Peyer's patch (tissue), 4 donors: ENCODE measurements at places on chromosomes 11 and 22. TPM values are rescaled to one million over a fixed set of nuclear protein-coding genes. Genes with fewer than 3 reads are reported as not detected.
A peak's percentile ranks its signal among the peaks of the same experiment; 100 is the strongest.

DNA sequence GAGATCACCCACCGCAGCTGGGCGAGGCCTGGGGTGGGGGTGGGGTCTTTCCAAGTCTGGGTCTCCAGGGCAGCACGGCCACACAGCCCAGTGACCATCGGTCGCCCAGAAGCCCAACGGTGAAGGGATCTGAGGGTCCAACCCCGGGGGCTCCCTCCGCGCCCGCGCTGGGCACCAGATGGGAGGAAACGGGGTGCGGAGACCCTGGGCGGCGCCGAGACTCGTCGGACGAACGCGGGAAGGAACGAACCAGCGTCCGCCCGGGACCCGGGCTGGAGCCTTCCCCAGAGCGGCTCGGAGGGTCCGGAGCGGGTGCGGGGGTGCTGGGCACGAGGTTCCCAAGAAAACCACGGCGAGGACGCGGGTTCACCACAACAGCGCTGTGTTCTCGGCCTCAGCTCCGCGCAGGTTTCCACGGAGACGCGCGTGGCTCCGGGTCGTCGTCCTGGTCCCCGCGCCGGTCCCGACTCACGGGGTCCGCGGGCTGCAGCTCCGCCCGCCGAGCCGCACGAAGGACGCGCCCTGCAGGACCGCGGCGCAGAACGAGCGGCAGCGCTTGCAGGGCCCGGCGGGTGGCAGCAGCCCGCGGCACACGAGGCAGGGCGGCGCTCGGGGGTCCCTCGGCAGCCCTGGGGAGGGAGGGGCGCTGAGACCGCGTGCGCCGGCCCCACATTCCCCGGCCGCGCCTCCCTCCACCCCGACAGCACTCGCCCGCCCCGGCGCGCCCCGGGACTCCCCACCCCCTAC is 2.3 kb upstream of the IL17REL start:
- H3K27me3 ChIP-seq = peaks cover 4% of the 10 kb centered on the region
- peaks cover 43% of the 10 kb centered on the region for H3K4me1 ChIP-seq
- H3K4me3 ChIP-seq = no peak overlapping the region
- H3K27ac ChIP-seq = no peak overlapping the region
- DNase-seq = peak; percentile 41
- no peaks in the 10 kb centered on the region for H3K36me3 ChIP-seq

TMEM109 gene
- total RNA-seq = 26.3 TPM

- no peaks in the 10 kb centered on the region for H3K27me3 ChIP-seq
- H3K36me3 ChIP-seq = no peaks in the 10 kb centered on the region
- H3K4me1 ChIP-seq = no peaks in the 10 kb centered on the region
- DNase-seq = peak; percentile 63
These were observed at the start of gene CADM1 for GRCh38 chr11:115504276-115505158. Gene CADM1, minus strand, starts transcription at chr11:115504415.

DNA sequence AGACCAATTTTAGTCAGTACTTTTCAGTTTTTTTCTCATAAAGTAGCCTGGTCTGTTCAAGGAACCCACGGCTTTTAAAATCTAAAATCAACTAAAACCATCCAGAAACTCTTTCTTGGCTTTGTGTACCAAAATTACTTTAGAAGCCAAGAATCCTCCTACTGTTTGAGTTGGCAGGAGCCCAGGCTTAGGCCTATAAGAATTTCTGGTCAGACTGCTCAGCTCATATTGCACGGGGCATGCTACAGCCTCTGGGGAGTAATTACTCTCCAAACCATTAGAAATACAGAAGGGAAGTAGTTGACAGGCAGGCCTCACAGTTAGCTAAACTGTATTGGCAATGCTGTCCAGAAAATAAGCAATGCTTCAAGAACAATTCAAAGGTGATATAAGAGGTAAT is 1862.9 kb upstream of the RAG2 start:
- no peaks in the 10 kb centered on the region for H3K4me1 ChIP-seq
- no peak for DNase-seq
- H3K4me3 ChIP-seq = no peak overlapping the region
- H3K27ac ChIP-seq = no peak overlapping the region

- DNase-seq = no peak
- H3K4me3 ChIP-seq = no peak overlapping the region
- no peaks in the 10 kb centered on the region for H3K4me1 ChIP-seq
- H3K36me3 ChIP-seq = no peaks in the 10 kb centered on the region
- H3K27ac ChIP-seq = no peak overlapping the region
These were observed 120.2 kb upstream of the SNX19 start for GRCh38 chr11:131036514-131036913.

- H3K27me3 ChIP-seq = no peaks in the 10 kb centered on the region
- no peaks in the 10 kb centered on the region for H3K4me1 ChIP-seq
- no peak overlapping the region for H3K27ac ChIP-seq
- H3K36me3 ChIP-seq = no peaks in the 10 kb centered on the region
These were observed 11.8 kb downstream of the PRAME start for GRCh38 chr22:22547226-22547625.

DNA sequence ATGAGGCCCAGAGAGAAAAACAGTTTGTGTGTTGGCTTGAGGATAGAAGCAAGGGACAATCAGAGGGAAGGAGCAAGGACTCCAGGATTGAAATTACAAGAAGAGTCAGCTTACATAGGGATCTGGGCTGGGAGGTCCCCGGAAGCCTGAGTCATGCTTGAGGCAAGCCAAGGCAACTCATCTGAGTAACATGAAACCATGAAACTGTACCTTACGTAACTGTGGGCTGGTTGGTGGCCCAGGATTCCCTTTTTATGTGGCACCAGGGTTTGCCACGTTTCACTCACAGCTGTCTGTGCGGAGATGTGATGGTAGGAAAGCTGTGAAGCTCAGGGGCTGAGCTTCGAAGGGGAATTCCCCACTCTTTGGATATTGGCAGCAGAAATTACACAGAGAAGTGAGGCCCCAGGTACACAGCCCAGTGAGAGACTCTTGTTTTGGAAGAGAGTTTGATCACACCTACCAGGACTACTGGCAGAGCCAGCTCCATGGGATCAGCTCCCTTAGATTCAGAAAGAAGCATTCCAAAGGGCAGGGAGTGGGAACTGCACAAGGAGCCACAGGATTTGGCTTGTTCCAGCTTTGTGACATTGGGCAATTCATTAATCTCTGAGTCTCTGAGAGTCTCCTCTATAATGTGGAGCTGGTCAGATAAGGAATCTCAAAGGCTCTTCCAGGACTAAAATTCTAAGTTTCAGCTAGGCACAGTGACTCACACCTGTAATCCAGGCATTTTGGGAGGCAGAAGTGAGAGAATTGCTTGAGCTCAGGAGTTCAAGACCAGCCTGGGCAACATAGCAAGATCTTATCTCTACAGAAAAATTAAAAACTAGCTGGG is 7.8 kb downstream of the SLC5A1 start:
- H3K4me3 ChIP-seq = no peak overlapping the region
- H3K4me1 ChIP-seq = no peaks in the 10 kb centered on the region
- no peaks in the 10 kb centered on the region for H3K36me3 ChIP-seq
- DNase-seq = no peak
- no peak overlapping the region for H3K27ac ChIP-seq

GRCh38 chr11:2192435-2192834 is 20.8 kb upstream of the TH start:
- DNase-seq = no peak
- no peaks in the 10 kb centered on the region for H3K27me3 ChIP-seq
- H3K4me1 ChIP-seq = no peaks in the 10 kb centered on the region
- H3K36me3 ChIP-seq = no peaks in the 10 kb centered on the region

KCNQ1 gene
- total RNA-seq = 55.6 TPM

GRCh38 chr11:29282088-29282487 is 734.7 kb downstream of the KCNA4 start:
- no peaks in the 10 kb centered on the region for H3K36me3 ChIP-seq
- no peak overlapping the region for H3K4me3 ChIP-seq
- no peaks in the 10 kb centered on the region for H3K27me3 ChIP-seq
- H3K27ac ChIP-seq = no peak overlapping the region
- no peaks in the 10 kb centered on the region for H3K4me1 ChIP-seq

DNA sequence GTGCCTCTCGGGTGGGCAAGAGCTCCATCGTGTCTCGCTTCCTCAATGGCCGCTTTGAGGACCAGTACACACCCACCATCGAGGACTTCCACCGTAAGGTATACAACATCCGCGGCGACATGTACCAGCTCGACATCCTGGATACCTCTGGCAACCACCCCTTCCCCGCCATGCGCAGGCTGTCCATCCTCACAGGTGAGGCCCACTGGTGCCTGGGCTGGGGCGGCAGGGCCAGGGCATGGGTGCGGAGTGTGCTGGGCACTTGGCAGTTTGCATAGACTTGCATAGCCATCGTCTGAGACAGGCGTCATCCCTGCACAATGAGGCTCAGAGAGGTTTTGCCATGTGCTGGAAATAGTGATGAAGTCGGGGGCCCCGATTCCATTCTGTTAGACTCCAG is 6.3 kb downstream of the RASD2 start:
- H3K36me3 ChIP-seq = no peaks in the 10 kb centered on the region
- H3K4me1 ChIP-seq = no peaks in the 10 kb centered on the region
- no peaks in the 10 kb centered on the region for H3K27me3 ChIP-seq
- H3K27ac ChIP-seq = no peak overlapping the region

DNA sequence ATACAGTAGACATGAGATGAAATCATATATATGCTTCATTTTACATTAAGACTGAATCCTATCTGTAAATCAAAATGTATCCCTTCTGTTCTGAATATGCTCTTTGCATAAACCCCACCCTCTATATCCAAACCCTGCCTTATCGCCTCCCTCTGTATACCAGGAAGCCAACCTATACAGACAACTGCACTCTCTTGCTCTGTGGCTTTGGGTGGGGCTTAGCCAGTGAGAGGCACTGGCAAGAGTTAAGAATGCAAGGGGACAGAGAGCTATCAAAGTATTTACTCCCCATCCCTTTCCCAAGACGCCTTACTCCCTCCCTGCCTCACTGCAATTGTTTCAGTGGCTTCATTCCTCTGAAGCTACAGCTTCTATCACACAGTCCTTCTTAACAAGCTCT is 309.8 kb downstream of the TTC28 start:
- no peak overlapping the region for H3K4me3 ChIP-seq
- H3K27me3 ChIP-seq = no peaks in the 10 kb centered on the region
- no peak for DNase-seq
- H3K36me3 ChIP-seq = no peaks in the 10 kb centered on the region
- no peaks in the 10 kb centered on the region for H3K4me1 ChIP-seq

- no peaks in the 10 kb centered on the region for H3K4me1 ChIP-seq
- H3K4me3 ChIP-seq = no peak overlapping the region
- peak overlapping the region; percentile 36 for H3K27ac ChIP-seq
- no peak for DNase-seq
These were observed 119.5 kb downstream of the ENTHD1 start for GRCh38 chr22:39773976-39774539.

DNA sequence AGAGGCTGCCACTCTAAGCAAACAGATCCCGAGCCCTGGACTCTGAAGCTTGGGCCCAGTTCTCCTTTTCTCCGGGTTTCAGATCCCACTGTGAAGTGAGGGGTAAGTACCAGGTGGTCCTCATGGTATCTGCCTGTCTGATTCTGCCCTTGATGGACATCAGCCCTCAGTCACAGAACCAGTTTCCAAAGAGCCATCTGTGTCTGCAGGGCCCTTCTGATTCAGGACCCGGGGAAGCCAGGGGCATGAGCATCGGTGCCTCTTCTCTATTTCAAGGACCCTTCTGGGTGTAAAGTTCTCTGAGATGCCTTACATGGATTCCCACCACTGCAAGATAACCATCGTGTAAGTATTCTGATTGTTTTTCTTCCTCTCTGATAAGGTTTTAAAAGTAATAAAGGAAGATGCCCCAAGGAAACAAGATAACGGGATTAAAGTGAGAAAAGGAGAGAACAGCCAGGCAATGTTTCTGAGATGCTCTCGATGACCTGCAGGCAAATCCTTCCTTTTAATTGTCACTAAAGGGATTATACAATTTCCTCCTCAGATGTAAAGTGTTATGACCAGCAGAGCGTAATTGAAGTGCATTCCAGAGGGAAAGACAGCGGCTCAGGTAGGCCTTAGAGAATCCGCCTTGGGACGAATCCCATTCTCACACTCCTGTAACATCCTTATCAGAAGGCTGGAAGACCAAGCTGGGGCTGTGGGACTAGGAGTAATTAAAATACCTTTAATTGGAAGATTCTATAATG is 924.3 kb downstream of the TBC1D22A start:
- no peaks in the 10 kb centered on the region for H3K27me3 ChIP-seq
- H3K4me1 ChIP-seq = no peaks in the 10 kb centered on the region
- no peak overlapping the region for H3K4me3 ChIP-seq
- no peaks in the 10 kb centered on the region for H3K36me3 ChIP-seq
- no peak for DNase-seq

GRCh38 chr11:77400775-77401449 is 73.0 kb downstream of the PAK1 start:
- H3K27me3 ChIP-seq = no peaks in the 10 kb centered on the region
- H3K4me3 ChIP-seq = no peak overlapping the region
- DNase-seq = no peak
- H3K27ac ChIP-seq = no peak overlapping the region
- H3K4me1 ChIP-seq = no peaks in the 10 kb centered on the region
- H3K36me3 ChIP-seq = no peaks in the 10 kb centered on the region
